Central memory CD4-positive, alpha-beta T cell (primary cell): ENCODE measurements at places on chromosomes 2 and 18.

DNA sequence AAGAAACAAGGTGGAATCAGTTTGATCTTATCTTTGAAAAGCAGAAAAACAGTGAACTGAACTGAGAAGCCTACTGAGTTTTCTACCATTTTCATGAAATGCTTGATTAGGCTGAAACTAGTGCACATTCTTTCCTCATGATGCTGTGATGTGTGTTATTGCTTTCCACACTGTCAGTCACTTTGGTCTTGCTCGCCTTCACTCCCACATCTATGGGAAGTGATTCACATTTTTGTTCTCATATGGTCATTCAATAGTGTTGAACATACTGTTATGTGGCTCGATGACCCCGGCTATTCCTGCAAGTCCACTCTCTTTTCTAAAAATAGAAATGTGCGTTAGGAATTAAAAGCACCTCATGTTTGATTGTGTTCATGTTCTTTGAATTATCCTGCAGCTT is 129.7 kb downstream of the TGIF1 start:
- no peak for DNase-seq

- no peak for DNase-seq
Observed at GRCh38 chr18:45780568-45780967, 44.9 kb upstream of the SIGLEC15 start.

DNA sequence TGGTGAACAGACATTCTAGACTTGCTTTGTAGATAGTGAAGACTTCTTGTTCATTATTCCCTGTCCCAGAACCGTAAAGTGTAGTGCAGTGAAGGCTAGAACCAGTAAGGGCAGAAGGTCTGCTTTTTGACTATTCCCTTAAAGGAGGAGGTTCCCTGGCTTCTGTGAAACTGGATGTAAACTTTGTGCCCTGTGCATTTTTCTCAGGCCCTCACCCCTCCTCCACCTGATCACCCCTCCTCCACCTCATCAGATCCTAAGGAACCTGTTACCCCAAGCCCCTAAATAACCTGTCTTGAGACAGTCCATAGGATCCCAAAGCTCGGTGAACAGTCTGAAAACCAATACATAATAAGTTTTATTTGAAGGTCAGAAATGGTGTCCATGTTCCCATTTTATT is 33.7 kb downstream of the SFT2D3 start:
- DNase-seq, result no peak

DNA sequence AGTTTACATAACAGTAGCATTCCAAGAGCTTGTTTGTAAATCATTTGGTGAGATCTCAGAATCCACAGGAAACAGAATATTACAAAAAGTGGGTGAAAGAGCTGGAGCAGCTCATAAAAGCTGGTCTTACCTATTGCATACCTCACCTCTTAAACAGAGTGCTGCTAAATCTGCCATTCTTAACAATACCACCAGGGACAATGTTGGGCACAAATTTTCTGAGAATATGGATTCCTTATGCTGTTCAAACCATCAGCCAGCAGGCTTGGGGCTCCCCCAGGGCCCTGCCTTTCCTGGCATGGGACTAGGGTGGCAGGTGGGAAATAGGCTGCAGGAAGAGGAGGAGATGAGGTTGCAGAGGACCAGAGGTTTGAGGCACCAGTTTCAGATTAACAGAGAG is 55.6 kb downstream of the TGFA start:
- no peak for DNase-seq

- DNase-seq, result no peak
Observed at GRCh38 chr2:85505551-85506238, 33.3 kb upstream of the MAT2A start.

DNA sequence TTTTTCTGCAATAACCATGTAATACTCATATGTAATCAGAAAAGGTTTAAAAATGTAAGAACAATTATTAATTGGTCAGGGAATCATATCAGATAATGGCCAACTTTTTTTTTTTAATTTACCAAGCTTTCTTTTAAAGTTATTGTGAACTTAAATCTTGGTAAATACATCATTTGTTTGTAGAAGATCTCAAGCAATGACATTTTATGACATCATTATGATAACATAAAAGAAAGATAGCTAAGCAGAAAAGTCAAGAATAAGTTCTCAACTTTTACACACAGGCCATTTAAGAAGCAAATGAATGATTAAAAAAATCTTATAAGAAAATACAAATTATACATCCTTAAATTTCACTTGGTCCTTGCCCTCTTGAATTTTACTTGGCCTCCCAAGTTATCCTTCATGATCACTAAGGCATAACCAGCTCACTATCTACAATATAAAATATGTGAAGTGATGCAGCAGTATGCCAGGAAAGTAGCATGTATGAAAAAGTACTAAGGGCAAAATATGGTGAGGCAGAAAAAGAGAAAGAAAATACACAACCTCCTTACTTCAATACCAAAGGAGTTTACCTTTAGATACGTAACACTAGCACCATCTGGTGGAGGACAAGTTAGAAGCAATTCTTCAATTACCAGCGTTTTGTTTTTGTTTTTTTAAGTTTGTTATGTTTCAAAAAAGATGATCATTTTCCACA is 116.6 kb downstream of the SRBD1 start:
- DNase-seq, result peak; percentile 12

- DNase-seq, result peak; percentile 41
Observed at GRCh38 chr2:118185210-118186109, 97.2 kb downstream of the INSIG2 start.

- DNase-seq, result no peak
Observed at GRCh38 chr2:78870343-78870967, 155.0 kb upstream of the REG3G start.

- no peak for DNase-seq
Observed at GRCh38 chr2:176581557-176582165, 312.4 kb downstream of the MTX2 start.

GRCh38 chr2:173248381-173248780 is 106.3 kb upstream of the CDCA7 start:
- DNase-seq, result no peak

DNA sequence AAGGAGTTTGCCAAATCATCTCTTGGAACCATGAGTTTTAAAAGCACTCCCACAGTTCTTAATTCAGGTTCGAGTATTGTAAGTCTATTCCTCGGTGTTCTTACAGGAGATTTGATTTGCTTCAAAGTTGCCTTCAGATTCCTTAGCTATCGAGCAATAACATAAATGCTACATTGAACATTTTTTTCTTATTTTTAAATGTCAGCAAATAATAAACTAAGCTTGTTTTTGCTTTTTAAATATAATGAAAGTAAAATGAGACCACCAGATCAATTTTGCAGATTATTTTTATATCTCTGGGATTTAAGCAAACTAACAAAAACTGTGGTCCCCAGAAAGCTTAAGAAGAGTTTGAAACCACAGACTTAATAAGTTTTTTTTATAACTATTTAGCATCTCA is 195.5 kb downstream of the LNPK start:
- DNase-seq, result no peak

- no peak for DNase-seq
Observed at GRCh38 chr2:109005686-109006204, 16.7 kb upstream of the EDAR start.

- no peak for DNase-seq
Observed at GRCh38 chr2:46461709-46462171, 17.6 kb upstream of the TMEM247 start.

GRCh38 chr2:143704451-143705106 is 575.4 kb downstream of the ARHGAP15 start:
- DNase-seq, result no peak

DNA sequence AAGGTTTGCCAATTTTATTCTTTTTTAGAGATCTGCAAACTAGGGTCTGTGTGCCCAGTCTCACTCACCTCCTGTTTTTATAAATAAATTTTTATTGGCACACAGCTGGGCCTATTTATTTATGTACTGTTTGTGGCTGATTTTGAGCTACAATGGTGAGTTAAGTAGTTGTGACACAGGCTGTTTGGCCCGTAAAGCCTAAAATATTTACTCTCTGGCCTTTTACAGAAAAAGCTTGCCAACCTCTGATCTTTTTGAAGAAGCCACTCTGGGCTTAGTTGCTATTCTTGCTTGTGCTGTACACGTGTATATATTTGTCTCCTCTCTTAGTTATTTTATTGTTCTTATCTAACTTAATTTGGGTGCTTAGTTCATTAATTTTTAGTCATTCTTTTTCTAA is 14.5 kb downstream of the NAB1 start:
- DNase-seq, result no peak

- DNase-seq, result no peak
Observed at GRCh38 chr2:31415421-31415820, 879 bp upstream of the XDH start.

DNA sequence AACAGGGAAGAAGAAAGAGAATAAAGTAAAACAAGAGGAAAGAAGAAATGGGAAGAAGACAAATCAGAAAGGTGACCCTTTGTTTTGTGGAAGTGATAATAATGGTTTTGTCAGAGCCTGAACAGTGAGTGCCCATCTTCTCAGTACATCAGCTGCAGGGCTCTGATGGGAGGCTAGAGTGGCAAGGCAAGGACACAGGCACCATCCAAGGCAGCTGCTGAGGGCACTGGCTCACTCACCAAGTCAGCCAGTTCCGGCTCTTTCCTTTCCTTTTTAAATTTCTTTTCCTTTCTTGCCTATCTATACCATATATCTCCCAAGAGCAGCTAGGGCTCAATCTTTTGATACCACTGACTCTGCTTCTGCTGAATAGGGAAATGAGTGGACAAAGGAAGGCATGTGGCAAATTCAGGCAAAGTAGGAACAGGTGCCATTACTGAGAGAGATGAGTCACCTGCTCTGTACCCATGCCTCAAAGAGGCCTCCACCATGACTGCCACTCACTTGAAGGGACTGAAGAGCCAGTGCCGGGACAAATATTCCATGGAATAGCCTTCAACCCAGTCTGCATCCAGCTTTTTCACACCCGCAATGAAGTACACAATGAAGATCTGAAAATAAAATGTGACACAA is 6.2 kb downstream of the GGCX start:
- no peak for DNase-seq

DNA sequence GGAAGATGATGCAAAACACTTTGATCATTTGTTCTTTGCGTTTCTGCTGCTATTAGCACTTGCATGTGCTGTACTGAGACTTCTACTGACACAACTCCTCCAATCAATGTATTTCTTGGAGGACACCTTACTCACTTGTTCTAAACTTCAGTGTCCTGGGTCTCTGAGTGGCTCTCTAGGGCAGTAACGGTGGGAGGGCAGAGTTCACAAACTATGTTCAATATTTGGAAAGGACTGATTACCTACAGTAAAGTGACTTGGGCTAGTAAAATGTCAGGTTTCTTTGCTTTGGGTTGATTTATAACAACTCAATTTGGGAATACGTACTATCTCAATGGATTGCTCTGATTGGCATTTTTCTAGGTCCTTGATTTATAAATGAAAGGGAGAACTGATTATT is 49.3 kb upstream of the PAX8 start:
- DNase-seq, result no peak
